NCI-H2081 (cell line): ENCODE measurements at places on chromosomes 12 and 14.

- no peak for DNase-seq
These were observed 127.2 kb upstream of the MYF6 start for GRCh38 chr12:80580254-80580653.

GRCh38 chr12:130650131-130650530 lies 66.0 kb downstream of the RIMBP2 start:
- no peak for DNase-seq

- DNase-seq, result no peak
These were observed 361.2 kb upstream of the PDE3A start for GRCh38 chr12:20006871-20007730.

GRCh38 chr12:6769666-6770065 lies 2.7 kb upstream of the LAG3 start:
- no peak for DNase-seq

DNA sequence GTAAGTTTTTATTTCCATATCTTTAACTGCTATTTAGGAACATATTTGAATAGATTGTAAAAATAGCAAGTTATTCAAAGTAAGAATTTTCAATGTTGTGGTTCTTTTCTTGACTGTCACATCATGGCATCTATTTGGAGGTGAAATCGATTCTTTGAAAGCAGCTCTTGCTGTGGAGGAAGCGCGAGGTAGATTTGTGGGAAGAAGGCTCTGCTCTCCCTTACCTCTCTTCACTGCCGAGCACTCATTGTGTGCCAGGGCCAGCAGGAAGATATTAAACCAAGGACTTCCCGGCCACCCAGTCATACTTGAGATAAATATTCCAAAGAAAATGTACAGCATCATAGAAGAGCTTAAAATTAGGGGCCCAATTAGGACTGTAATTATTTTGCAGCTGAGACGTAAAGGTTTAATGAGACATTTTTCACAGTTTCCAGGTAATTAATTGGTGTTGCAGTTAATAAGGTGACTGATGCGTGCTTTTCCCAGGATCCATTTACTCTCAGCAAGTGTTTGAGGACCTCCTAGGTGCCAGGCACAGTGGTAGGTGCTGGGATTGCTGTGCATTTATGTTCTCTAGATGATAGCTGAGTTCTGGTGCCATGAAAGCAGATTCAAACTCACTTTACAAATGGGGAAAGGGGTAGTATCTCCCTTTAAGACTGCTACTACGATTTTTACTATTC lies 89.2 kb upstream of the DYNC1H1 start:
- no peak for DNase-seq

GRCh38 chr14:32434180-32434579 lies 105.1 kb downstream of the AKAP6 start:
- DNase-seq, result no peak

DNA sequence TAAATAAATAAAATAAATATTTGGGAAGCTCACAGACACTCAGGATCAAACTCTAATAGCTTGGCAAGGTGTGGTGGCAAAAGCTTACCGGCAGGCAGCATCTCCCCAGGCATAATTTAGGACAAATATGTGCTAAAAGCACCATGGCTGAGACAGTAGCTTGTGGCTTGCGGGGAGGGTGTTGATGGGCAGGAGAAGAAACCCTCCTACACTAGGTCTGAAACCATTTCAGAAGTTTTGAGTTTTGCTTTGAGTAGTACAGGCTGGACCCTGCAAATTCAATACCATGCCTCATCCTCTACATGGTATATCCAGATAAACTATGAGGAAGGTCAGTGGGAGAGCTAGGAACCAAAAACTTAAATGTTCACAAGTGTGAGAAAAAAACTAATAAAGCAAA lies 33.1 kb downstream of the MAP3K9 start:
- DNase-seq, result no peak

DNA sequence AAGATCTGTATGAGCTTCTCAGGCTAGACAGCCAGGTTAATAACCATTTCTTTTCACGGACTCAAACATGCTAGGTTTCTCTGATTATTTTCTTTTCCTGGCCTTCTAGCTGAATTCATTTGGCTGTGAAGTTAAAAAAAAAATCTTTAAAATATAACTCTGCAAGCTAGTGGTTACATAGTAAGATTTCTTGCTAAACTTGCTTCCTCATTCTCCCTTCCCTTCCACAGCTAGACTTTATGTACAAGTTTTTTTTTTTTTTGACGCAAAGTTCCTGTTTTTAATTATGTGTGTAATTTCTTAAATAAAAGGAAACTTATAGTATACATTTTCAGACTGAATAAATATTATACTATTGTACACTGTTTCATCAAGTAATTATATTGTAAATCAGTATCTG lies 145.4 kb downstream of the TMTC2 start:
- DNase-seq, result no peak

DNA sequence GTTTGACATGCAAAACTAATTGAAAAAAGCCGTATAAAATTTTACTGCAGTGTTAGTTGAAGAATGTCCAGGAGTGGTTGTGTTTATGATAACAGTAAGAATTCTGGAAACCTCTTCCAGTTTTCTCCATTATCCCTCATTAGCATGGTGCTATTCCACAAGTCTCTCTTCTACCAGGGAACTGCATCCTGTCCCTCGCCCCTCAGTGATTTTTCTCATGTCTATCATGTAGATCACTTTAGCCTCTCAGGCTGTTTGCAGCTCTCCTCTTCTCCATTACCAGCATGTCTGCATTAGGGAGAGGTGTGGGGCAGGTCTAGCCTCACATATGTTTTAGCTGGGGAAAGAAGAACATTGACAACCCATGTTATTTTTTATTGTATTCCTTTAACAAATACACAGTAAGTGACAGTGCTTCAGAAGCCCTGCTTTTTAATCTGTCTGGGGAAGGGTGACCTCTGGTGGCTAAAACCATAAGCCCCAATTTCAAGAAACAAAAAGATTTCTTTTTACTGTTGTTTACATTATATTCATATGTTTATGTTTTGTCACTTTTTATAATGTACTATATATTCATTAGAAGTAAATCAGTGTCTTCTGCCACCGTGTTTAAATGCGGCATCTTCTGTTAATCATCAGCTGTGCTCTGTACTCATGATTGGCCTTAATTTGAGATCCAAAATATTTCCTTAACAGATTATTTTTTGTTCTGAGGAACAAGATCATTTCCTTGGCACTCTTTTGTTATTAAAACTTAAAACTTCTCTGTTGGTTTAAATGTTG lies 70.7 kb downstream of the RASSF8 start:
- DNase-seq, result peak; percentile 19

GRCh38 chr12:104903648-104904423 lies 54.3 kb downstream of the SLC41A2 start:
- DNase-seq, result no peak
